ENCODE measurements at places on chromosomes 2 and 18. TPM values are rescaled to one million over a fixed set of nuclear protein-coding genes. Genes with fewer than 3 reads are reported as not detected.

- H3K4me3 ChIP-seq: no peak overlapping the region
- no peak for DNase-seq
- peaks cover 8% of the 10 kb centered on the region for H3K4me1 ChIP-seq
- H3K27ac ChIP-seq: no peak overlapping the region
- H3K27me3 ChIP-seq: no peaks in the 10 kb centered on the region
Observed at GRCh38 chr18:57587098-57587661, 678 bp upstream of the FECH start.

The ABHD1 gene
- 0.74 TPM for total RNA-seq

DNA sequence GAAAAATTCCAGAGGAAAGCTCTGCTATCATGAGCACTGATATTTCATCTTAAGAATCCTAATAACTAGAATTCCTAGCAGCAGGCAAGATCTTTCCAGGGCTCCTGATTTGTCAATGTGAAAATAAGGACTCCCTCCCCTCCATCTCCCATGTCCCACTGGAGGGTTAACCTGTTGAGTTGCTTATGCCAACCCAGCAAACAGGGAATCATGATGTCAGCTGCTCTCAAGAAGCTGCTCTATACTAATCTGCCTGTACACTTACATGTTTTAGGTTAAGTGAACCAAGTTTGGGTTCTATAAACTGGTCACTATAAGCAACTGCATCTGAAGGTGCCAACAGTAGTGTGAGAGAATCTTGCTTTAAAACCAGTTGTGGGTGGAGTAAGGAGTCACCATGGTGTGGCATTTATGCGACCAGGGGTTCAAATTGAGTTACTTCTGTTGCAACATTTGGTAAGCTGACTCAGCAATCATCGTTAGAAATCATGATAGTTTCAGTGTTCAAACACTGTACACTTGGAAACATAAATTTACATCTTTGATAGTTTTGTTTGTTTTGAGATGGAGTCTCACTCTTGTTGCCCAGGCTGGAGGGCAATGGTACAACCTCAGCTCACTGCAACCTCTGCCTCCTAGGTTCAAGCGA is 53.4 kb downstream of the STK25 start:
- H3K27me3 ChIP-seq: no peaks in the 10 kb centered on the region
- H3K36me3 ChIP-seq: no peaks in the 10 kb centered on the region
- H3K4me1 ChIP-seq: no peaks in the 10 kb centered on the region
- no peak for DNase-seq

GRCh38 chr2:59900728-59901452 is 652.6 kb downstream of the BCL11A start:
- H3K27ac ChIP-seq: no peak overlapping the region
- no peaks in the 10 kb centered on the region for H3K27me3 ChIP-seq
- no peaks in the 10 kb centered on the region for H3K36me3 ChIP-seq
- DNase-seq: no peak
- H3K4me3 ChIP-seq: no peak overlapping the region
- no peaks in the 10 kb centered on the region for H3K4me1 ChIP-seq

The MEP1B gene
- not detected for total RNA-seq

The DES gene
- 88.7 TPM for total RNA-seq

All from lung (tissue), 17 donors.